NCI-H2081 treated with DMSO at 0.1 percent for 48 hours (cell line): ENCODE measurements at places on chromosomes 3 and 15.

DNA sequence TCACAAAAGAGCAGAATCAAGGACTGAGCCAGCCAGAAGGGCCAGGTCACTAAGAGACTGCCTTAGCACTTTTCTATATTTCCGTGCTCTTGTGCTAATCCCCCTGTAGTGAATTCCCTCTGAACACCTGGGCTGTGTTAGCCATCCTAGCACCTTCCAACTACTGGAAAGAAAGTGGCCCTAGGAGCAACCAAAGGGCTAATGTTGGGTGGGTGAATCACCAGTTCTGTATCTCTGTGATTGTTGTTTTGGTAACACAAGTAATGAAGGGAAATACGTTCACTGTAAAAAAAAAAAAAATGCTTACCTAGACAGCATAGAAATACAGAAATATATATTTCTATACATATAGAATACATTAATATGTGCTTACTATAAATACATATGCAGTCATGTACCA, 43.9 kb downstream of the PXYLP1 start:
- DNase-seq, result no peak

GRCh38 chr3:55247666-55248065, 239.4 kb downstream of the WNT5A start:
- no peak for DNase-seq

GRCh38 chr3:79521221-79521848, 246.5 kb downstream of the ROBO1 start:
- no peak for DNase-seq

GRCh38 chr3:134186391-134186790, 64.3 kb downstream of the RYK start:
- DNase-seq, result no peak

DNA sequence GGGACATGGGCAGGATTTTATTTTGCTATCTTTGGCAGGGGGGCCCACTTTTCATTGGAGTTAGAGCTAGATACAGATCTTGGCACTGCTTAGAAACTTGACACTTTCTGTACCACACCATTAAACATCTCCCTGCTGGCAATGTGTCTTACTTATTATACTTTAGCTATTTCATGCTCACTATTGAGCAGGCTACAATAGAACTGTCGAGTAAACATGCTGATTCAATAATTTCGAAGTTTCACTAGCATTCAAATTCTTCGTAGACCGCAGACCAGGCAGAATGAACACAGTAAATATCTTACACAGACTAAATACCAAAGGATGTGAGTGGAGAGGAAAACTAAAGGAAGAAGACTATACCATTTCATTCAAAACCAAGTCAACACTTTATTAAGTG, 180.8 kb downstream of the UNC13C start:
- DNase-seq, result no peak

DNA sequence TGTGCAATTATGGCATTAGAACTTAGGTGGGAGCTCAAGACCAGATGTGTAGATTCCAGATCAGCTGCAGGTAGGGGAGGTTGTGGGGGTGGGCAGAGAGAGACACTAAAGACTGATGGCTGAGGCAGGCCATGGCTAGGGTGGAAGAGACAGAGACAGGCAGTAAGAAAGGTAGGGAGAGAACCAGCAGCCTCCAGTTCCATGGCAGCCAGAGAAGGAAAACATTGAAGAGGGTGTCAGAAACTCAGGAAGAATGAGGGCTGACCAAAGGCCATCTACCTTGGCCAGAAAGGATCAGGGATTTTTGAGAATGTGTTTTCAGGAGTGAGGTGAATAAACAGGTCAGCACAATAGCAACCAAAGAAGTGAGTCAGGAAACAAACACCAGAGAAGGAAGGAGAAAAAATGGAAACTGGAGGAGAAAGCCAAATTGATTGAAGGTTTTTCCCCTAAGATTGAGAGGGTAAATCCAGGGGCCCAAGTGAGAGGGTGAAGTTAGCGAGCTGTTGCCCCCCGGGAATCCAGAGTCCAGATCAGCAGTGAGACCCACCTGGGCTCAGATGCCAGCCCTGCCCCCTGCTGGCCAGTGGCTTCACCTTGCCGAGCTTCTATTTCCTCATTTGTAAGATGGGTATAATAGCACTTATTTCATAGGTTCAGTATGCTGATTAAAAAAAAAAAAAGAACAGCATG, 41.0 kb downstream of the ABHD2 start:
- no peak for DNase-seq

DNA sequence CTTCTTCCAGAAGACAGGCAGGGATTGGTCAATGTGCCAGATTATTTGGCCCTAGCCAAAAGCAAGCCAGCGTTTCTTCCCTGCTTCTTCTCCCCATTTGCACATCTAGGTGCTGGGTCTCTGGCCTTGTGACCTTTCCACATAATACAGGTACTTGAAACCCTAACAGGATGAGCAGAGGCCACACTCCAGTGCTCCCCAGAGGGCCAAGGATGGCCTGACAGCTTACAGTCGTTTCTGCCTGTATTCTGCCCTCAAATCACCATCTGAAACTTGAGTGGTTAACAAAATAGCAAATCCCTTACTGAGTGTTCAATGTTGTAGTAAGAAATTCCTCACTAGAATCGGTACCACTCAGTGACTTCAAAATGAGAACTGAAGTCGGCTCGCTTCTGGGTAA, 29.1 kb downstream of the MKRN2 start:
- no peak for DNase-seq
